ENCODE measurements at places on chromosomes 6 and 20. TPM values are rescaled to one million over a fixed set of nuclear protein-coding genes. Genes with fewer than 3 reads are reported as not detected.

DNA sequence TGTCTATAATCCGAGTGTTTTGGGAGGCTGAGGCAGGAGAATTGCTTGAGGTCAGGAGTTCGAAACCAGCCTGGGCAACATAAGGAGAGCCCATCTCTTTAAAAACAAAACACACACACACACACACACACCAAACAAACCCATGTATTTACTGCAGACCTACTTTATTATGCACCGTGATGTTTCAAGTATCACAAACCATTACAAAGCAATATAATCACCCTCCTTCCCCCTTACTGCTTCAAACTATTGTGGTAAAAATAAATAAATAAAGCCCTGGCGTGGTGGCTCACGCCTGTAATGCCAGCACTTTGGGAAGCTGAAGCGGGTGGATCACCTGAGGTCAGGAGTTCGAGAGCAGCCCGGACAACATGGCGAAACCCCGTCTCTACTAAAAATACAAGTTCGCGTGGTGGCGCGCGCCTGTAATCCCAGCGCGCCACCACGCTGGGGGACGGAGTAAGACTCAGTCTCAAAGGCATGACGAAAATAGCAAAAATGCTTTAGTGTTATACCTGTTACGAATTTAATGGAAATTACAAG is 1.5 kb downstream of the TBCC start:
- DNase-seq = no peak

Gene VSTM2L
- 3.1 TPM for total RNA-seq

DNA sequence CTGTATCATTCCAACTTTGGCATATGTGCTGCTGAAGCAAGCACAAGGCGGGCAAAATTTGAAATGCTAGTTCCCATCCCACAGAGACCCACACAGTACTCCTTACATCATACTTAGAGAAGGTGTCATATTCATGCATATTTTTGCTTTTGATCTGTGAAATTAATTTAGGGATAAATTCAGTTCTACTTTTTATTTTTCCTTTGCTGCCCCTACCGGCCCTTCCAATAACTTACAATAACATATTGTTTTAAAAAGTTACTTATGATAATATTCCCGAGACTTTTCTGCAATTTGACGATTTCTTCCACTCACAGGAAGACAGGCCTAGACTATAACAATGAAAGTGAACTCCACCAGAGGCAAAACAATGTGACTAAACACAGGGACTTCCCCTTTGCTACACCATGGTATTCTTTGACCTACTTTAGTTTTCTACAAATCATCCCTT is 35.0 kb downstream of the SESN1 start:
- no peak for DNase-seq

Gene HDAC2
- total RNA-seq = 61.5 TPM

Gene GPR6
- not detected for total RNA-seq

DNA sequence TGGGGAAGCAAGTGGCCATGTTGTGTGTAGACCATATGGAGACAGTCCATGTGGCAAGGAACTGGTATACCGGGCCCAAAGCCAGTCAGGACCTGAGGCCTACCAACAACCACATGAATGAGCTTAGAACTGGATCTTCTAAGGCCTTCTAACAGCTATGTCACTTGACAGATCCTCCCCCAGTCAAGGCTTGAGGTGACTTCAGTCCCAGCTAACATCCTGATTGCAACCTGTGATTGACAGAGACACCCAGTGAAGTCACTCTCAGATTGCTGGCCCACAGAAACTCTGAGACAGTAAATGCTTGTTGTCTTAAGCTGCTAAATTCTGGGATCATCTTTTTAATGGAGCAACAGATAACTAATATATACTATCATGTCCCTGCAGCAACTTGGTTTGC is 32.9 kb downstream of the AHI1 start:
- no peak for DNase-seq

GRCh38 chr20:50356962-50357782 is 153.0 kb upstream of the PTPN1 start:
- no peak for DNase-seq

GRCh38 chr6:133301835-133302234 is 60.7 kb downstream of the EYA4 start:
- DNase-seq = no peak

- peak; percentile 82 for DNase-seq
Measured at GRCh38 chr6:16901782-16902181, 140.5 kb upstream of the ATXN1 start.

DNA sequence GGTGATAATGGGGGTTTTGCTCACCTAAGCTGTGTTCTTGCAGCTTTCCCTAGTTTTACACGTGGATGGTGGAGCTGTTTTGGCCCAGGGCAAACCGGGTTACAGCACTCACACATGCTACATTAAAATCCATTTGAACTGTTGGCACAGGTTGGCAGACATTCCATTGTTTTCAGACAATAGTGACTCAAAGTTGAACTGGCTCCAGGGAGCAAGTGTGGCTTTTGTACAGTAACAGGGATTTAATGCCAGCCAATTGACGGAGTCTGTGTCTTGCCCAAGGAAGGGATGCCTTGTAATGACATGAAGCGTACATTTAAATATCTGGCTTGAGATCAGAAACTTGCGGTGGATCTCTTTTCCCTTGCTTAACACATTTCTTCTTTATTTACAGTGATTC is 183.1 kb downstream of the DTNBP1 start:
- no peak for DNase-seq

DNA sequence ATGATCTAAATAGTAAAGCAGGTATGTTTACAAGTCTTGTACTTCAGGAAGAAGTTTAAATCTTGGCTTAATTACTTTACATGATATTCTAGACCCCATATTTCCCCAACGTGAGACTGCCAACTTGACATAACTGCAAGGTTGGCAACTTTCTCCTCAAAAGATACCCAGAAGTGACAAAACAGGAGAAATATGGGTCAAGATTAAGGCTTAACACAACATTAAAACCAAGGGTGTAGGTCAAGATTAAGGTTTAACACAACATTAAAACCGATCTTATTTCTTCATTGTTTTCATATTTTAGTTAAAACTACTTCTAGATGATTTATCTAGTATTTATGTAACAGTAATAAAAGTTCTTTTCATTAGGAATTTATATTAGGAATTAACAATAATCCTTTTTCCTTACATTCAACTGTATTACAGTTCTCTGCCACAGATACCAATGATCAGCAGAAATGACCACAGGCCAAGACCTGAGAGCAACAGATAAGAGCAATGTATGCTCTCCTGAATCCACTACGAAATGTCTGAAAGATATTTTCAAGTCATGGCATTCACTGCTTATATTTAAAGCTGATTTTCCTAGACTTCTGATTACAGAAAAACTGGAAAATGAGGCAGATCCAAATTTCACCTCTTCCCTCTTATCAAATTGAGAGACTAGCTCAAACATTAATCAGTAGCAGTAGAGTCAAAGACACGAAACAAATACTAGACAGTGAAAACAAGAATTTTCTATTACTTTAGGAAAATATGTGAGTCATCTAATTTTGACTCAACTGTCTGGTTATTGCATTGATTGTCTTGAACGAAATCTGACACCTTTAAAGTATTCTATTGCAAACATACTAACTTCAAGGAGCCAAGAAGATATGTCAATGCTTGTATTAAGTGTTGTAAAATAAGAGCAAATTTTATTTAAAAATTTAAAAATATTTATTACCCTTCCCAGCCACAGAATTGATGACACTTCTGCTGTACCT is 72.3 kb downstream of the RNGTT start:
- DNase-seq = no peak

Gene CLIC5
- 9.2 TPM for total RNA-seq

GRCh38 chr20:23155141-23155590 is 69.0 kb upstream of the CD93 start:
- no peak for DNase-seq

DNA sequence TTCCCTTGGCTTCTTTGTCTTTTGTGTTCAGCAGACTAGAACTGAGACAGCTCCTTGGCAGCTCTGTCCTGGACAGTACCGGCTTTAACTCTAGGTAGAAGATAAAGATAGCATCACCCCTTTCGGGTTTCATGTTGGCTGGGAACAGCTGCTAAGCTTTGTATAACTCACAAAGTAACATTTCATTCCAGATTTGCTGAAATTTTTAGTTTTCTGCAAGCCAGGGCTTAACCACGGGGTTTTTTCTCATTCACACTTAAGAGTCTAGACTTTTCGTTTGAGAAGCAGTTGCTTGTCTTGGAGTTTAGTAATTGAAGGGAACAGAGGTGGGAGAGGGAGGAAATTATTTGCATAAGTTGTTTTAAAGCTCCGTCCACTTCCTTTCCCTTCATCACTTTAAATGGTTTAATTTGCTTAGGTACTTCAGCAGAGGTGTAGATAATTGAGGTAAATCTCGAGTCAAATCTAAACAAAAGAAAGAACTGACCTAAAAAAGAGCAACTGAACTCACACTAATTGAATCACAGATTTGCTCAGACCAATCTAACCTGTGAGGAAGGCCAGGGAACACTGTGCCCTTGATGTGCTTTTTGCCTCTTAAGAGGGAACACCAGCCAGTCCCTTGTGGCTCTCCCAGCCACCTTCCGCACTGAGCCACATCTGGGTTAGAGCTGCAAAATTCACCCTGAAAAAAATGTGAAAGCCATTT is 48.3 kb downstream of the RREB1 start:
- DNase-seq = no peak

Gene ZNF831
- total RNA-seq = 0.57 TPM

- DNase-seq = no peak
Measured at GRCh38 chr20:58229198-58229798, 845 bp upstream of the ANKRD60 start.

GRCh38 chr6:104580452-104580851 is 279.3 kb downstream of the HACE1 start:
- DNase-seq = no peak

Gene DACT2
- total RNA-seq = not detected

Gene LAMA2
- total RNA-seq = 86.5 TPM

DNA sequence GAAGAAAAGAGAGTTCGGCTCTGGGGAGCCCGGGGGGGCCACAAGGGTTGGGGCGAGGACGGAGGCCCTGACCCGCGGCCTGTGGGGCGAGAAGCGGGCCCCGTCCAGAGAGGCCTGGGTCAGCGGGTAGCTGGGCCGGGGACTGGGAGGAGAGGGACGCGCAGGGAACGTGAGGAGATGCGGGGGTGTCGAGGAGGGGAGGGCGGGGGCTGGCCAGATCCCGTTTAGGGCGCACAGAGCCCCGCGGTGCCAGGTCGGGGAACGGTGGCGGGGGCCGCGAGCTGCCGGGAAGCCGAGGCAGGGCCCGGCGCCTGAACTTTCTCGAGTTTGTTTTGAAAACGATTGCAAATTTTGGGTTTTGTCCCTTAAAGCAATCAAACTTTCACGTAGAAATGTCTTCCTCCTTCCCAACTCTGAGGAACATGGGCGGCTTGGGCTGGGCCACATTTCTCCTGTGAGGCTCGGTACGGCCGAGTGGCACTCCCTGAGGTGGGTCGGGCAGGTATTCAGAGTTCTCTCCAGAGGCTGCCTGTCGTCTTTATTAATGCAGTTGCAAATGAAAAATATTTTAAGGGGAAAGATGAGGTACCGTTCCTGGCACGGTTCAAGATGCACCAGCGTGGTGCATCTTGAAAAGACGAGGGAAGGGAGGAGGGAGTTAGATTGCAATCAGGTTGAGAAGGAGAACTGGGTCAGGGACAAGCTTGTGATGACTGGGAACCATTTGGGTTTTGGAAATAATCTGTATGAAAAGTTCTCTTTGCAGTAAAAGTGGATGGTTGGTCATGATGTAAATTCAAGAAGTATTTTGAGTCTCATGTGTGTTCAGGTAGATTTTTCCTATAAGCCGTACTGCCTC is 972 bp downstream of the RNF8 start:
- peak; percentile 52 for DNase-seq

GRCh38 chr6:96246563-96246962 is 230.8 kb downstream of the FUT9 start:
- no peak for DNase-seq

- no peak for DNase-seq
Measured at GRCh38 chr20:62786157-62786556, 10.1 kb upstream of the MRGBP start.

GRCh38 chr6:142860498-142860897 is 84.5 kb downstream of the HIVEP2 start:
- DNase-seq = no peak

Gene C20orf141
- not detected for total RNA-seq

Gene TAGAP
- 5.8 TPM for total RNA-seq

Gene GABBR1
- total RNA-seq = 126 TPM

Gene CCN5
- total RNA-seq = 59.4 TPM

Gene TUBB1
- 2.1 TPM for total RNA-seq

Gene PNLDC1
- total RNA-seq = not detected

GRCh38 chr20:40754339-40754943 is 65.4 kb upstream of the MAFB start:
- DNase-seq = no peak

GRCh38 chr6:53718597-53719460 is 53.3 kb upstream of the KLHL31 start:
- DNase-seq = no peak

GRCh38 chr6:26187981-26188635 is 100.9 kb downstream of the HFE start:
- DNase-seq = no peak

Gene BMP6
- 5.2 TPM for total RNA-seq

DNA sequence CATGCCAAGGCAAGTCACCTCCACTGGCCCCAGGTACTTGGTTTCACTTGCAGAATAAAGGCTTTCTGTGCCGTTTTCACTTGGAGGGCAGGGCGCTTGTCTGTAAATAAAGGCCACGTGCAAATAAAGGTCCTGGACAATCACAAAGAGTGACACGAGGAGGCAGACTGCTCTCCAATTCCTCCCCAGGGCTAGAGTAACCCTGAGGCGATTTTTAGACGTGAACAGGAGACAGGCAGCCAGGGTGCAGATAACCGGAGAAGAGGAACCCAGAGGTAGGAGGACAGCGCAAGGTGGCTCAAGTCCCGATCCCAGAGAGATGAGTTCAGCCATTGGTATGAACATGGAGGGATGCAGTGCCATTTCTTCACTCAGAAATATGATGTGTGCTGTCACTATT is 327.4 kb downstream of the KIF16B start:
- no peak for DNase-seq

DNA sequence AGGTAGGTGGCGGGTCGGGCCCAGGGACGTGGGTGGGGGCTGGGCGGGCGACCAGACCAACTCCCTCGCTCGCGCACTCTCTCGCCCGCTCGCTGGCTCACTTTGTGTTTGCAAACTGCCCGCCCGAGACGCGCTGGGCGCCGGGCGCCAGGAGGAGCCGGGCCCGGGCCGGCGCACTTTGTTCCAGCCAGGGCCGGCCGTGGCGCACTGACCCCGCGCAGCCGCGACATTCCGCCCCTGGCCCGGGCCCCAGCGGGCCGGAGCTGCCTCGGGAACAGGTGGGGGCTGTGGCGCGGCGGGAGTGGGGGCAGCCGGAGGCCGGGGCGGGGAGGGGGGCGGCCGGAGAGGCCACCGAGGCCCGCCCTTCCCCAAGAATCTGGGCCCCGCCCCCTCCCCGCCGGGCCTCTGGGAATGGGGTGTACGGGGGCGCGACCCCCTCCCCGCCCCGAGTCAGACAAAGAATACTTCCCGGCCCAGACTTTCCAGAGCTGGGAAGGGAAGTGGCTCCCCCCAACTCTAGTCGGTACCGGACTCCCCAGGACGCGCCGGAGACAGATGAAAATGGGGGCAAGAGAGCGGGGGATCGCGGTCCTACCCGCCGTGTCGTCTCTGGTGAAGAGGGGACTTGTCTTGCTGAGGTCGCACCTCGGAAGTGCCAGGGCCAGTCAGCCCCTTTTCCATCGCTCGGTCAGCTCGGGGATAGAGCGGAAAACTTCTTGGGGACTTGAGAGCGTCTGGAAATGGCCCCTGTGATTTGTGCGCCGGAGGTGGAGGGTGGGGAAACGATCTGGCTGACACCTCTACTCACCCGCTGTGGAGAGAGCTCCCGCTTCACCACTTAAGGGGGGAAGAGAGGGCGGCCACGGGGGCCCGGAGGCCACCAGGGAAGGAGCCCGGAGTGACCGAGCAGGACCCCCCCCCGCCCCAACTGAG is 951 bp downstream of the FOXP4 start:
- peak; percentile 81 for DNase-seq

Measured in aorta (tissue), 5 donors.